CD4-positive, alpha-beta memory T cell (primary cell): ENCODE measurements at places on chromosomes 2 and 18.

DNA sequence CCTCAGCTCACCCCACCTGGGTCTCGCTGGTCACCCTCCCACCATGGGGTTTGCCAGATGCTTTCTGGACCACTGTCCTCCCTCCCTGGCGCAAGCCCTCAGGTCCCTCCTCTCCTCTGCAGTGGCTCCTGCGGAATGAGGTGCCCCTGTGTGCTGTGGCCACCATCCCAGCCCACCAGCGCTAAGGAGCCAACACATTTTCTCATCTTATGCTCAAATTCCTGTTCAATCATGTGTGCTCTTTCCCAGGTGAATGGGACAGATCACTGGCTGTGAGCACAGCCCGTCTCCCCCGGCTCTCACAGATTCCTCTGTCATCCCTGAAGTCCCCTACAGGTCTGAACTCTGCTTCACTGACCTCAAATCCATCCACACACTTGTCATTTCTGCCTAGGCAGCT, 15.2 kb upstream of the CCDC74B start:
- H3K4me1 ChIP-seq = no peaks in the 10 kb centered on the region
- H3K4me3 ChIP-seq = no peak overlapping the region
- no peaks in the 10 kb centered on the region for H3K27me3 ChIP-seq
- DNase-seq = no peak
- H3K36me3 ChIP-seq = peaks cover 13% of the 10 kb centered on the region

GRCh38 chr2:171317492-171318125, 116.2 kb downstream of the METTL8 start:
- no peak overlapping the region for H3K27ac ChIP-seq
- no peaks in the 10 kb centered on the region for H3K36me3 ChIP-seq
- peaks cover 43% of the 10 kb centered on the region for H3K4me1 ChIP-seq
- no peak overlapping the region for H3K4me3 ChIP-seq
- no peak for DNase-seq

DNA sequence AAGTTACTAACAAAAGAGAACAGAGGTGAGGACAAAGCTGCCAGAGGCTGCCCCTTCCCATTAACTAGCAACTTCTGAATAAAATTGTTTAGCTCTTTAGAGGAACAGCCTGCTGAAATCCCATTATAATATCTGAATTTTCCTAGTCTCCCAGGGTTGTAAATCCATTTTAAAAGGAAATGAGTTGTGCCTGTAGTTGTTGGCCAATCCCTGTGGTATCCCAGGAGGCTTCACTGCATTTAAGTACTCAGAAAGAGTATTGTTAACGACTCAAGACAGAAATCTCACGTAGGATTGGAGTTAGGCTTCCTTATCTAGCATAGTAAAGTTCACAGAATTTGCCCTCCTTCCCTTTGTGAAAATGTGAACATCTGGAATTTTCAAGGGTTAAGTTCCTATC, 8.9 kb downstream of the LAPTM4A start:
- peaks cover 24% of the 10 kb centered on the region for H3K36me3 ChIP-seq
- no peak overlapping the region for H3K27ac ChIP-seq
- H3K27me3 ChIP-seq = no peaks in the 10 kb centered on the region
- H3K4me3 ChIP-seq = no peak overlapping the region

DNA sequence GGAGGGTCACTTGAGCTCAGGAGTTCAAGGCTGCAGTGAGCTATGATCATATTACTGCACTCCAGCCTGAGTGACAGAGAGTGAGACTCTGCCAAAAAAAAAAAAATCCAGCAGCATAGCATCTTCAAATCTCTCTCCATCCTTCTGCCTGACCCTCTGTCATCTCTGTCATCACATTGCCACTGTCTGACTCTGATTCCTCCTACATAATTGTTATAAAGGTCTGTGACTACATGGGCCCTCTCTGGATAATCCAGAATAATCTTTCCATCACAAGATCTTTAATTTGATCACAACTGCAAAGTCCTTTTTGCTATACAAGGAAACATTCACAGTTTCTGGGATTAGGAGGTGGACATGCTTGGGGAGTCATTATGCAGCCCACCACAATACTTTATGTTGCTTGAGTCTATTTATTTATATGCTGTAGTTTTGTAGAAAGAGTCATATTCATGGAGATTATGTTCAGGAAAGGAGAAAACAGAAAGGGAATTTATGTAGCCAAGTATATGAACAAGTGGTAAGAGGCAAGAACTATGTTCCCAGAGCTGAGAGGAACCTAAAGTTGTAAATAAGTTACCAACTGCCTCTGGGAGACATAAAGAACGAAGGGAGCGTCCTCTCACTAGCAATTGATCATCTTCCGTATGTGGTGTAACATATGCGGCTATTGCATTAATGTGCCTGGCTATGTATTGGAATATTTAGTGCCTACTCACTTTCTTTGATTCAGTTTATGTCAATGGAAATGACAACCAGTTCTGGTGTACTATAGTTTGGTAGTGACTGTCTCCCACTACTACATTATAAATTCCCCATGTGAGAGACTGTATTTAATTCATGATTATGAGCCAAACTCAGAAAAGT, 21.5 kb downstream of the RND3 start:
- no peak overlapping the region for H3K27ac ChIP-seq
- no peak overlapping the region for H3K4me3 ChIP-seq

GRCh38 chr2:74587664-74588277, 33.3 kb downstream of the DOK1 start:
- H3K4me3 ChIP-seq = no peak overlapping the region
- peaks cover 13% of the 10 kb centered on the region for H3K27me3 ChIP-seq
- no peak overlapping the region for H3K27ac ChIP-seq
- H3K36me3 ChIP-seq = no peaks in the 10 kb centered on the region
- H3K4me1 ChIP-seq = peaks cover 8% of the 10 kb centered on the region

DNA sequence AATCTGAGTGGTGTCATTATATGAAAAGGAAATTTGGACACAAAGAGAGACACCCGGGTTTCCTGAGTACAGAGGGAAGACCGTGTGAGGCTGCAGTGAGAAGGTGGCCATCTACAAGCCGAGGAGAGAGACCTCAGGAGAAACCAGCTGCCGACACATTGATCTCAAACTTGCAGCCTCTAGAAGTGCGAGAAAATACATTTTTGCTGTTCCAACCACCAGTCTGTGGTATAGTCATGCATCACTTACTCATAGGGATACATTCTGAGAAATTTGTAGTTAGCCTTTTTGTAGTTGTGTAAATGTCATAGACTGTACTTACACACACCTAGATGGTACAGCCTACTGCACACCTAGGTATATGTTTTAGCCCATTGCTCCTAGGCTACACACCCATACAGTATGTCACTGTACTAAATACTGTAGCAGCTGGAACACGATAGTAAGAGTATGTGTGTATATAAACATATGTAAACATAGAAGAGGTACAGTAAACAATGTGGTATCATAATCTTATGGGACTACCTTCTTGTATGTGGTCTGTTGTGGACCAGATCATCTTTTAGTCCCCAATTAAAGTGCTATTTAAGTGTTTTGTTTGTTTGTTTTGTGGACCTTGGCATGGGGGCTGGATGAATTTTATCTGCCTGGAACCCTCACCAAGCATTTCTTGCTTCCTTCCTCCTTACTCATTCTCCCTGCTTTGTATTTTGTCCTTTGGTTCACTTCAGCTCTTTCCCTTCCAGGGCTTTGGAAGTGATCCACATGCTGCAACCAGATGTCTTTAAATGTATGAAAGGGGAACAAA, 38.3 kb upstream of the SESTD1 start:
- H3K36me3 ChIP-seq = no peaks in the 10 kb centered on the region
- no peak overlapping the region for H3K4me3 ChIP-seq
- H3K27me3 ChIP-seq = no peaks in the 10 kb centered on the region
- H3K27ac ChIP-seq = no peak overlapping the region

- no peak overlapping the region for H3K27ac ChIP-seq
- no peak for DNase-seq
- H3K4me3 ChIP-seq = no peak overlapping the region
- no peaks in the 10 kb centered on the region for H3K36me3 ChIP-seq
- H3K27me3 ChIP-seq = no peaks in the 10 kb centered on the region
Observed at GRCh38 chr2:214699236-214699635, 110.2 kb downstream of the BARD1 start.

GRCh38 chr18:2147476-2148230, 423.7 kb downstream of the METTL4 start:
- no peak for DNase-seq
- no peak overlapping the region for H3K4me3 ChIP-seq
- H3K36me3 ChIP-seq = no peaks in the 10 kb centered on the region
- H3K27me3 ChIP-seq = no peaks in the 10 kb centered on the region
- no peak overlapping the region for H3K27ac ChIP-seq

DNA sequence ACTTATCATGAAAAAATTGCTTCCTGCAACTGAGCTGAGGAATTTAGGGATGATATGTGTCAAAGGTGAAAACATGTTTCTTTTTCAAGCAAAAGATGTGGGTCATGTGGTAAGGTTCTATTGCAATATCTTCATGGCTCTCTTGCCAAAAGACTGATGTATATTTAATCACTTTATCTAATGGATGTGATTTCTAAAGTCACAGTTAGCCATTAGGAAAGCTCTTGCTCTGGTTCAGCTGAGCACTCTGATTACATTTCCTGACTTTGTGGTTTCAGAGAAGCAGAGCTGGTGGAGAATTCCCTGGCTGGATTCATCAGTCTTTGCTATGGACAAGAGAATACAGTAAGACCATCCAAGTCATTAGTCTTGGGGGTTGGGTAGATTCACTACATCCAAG, 24.4 kb downstream of the SCN9A start:
- H3K4me1 ChIP-seq = no peaks in the 10 kb centered on the region
- no peaks in the 10 kb centered on the region for H3K36me3 ChIP-seq
- no peak for DNase-seq
- H3K4me3 ChIP-seq = no peak overlapping the region

GRCh38 chr2:223786236-223786635, 51.1 kb downstream of the AP1S3 start:
- H3K4me3 ChIP-seq = no peak overlapping the region
- H3K27me3 ChIP-seq = no peaks in the 10 kb centered on the region
- DNase-seq = no peak
- H3K4me1 ChIP-seq = no peaks in the 10 kb centered on the region
- no peak overlapping the region for H3K27ac ChIP-seq

DNA sequence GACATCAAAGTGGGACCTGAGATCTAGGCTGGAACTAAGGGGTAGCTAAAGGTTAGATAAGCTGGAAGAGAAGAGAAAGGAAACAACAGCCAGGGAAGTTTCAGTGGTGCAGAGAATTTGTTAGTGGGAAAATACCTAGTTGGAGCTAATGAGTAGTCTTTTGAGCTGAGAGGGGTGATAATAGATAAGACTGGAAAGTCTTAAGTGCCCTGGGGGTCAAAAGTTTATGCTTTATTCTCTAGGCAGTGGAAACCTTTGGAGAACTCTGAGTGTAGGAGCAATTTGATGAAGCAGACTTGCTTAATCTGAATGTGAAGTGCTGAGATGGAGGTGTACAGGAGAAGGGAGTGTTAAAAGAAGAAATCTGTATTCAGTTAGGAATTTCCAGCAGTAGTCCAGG, 90.8 kb downstream of the CPS1 start:
- no peak overlapping the region for H3K27ac ChIP-seq
- H3K4me3 ChIP-seq = no peak overlapping the region
- no peaks in the 10 kb centered on the region for H3K27me3 ChIP-seq
- DNase-seq = no peak
- no peaks in the 10 kb centered on the region for H3K4me1 ChIP-seq
- no peaks in the 10 kb centered on the region for H3K36me3 ChIP-seq

- H3K36me3 ChIP-seq = no peaks in the 10 kb centered on the region
- no peaks in the 10 kb centered on the region for H3K4me1 ChIP-seq
- no peak for DNase-seq
- H3K4me3 ChIP-seq = no peak overlapping the region
Observed at GRCh38 chr2:146821836-146822316, 1023.0 kb upstream of the ACVR2A start.

DNA sequence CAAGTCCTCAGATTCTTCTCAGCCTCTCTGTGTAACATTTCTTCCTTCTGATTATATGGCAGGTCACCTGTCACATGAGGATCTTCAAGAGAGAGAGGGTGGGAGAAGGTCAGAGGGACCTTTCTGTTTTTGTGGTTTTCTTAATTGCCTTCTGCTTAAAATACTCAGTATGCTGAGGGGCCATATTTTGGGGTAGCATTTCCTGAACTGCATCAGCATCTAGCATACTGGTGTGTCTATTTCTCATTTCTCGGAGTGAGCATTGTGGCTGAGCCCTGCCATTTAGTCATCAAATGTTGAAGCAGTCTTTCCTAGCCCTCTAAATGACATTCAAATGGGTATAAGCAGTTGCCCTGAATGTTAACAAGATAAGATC, 162.7 kb downstream of the MYO3B start:
- H3K27me3 ChIP-seq = no peaks in the 10 kb centered on the region
- no peak for DNase-seq
- no peak overlapping the region for H3K27ac ChIP-seq
- H3K36me3 ChIP-seq = no peaks in the 10 kb centered on the region

GRCh38 chr2:218471982-218472381, 53.1 kb downstream of the VIL1 start:
- H3K27ac ChIP-seq = no peak overlapping the region
- H3K27me3 ChIP-seq = no peaks in the 10 kb centered on the region
- H3K4me3 ChIP-seq = no peak overlapping the region
- peaks cover 26% of the 10 kb centered on the region for H3K36me3 ChIP-seq

- H3K4me1 ChIP-seq = no peaks in the 10 kb centered on the region
- no peaks in the 10 kb centered on the region for H3K36me3 ChIP-seq
- no peak overlapping the region for H3K4me3 ChIP-seq
- no peak for DNase-seq
Observed at GRCh38 chr2:236597629-236598028, 28.0 kb downstream of the ACKR3 start.

DNA sequence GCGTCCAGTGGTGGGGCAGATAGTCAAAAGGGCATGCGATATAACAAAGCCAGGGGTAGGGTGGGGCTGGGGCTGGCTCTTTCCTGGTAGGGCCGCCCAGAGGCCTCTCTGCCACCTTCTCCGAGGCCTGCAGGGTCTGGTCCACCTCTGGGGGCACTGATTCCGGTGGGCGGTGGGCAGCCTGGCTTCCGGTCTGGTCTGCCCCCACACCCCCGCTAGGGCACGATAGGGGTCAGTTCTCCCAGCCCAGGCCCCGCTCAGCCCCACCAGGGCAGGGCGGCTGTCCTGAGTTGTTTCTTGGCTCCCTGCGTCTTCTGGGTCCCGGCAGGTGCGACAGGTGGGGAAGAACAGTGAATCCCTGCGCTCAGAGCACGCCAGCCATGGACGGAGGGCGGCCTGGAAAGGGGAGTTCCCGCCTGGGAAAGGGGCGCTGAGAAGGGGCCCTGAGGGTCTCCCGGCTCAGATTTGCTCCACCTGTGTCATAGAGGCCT, 707 bp upstream of the ERFE start:
- peaks cover 13% of the 10 kb centered on the region for H3K27me3 ChIP-seq
- no peak overlapping the region for H3K4me3 ChIP-seq
- no peak overlapping the region for H3K27ac ChIP-seq
- no peak for DNase-seq

GRCh38 chr2:195319548-195320412, 337.2 kb upstream of the SLC39A10 start:
- H3K36me3 ChIP-seq = no peaks in the 10 kb centered on the region
- no peak for DNase-seq
- no peak overlapping the region for H3K27ac ChIP-seq
- peaks cover 11% of the 10 kb centered on the region for H3K4me1 ChIP-seq
- no peak overlapping the region for H3K4me3 ChIP-seq
- no peaks in the 10 kb centered on the region for H3K27me3 ChIP-seq
